Memory B cell (primary cell): ENCODE measurements at places on chromosomes 7 and 10.

- DNase-seq: no peak
Observed at GRCh38 chr7:64992971-64993370, 2.1 kb upstream of the ZNF117 start.

- no peak for DNase-seq
Observed at GRCh38 chr10:114541081-114541796, 116.8 kb downstream of the ABLIM1 start.

GRCh38 chr7:74275401-74275881 lies 13.8 kb upstream of the CLIP2 start:
- DNase-seq: no peak

DNA sequence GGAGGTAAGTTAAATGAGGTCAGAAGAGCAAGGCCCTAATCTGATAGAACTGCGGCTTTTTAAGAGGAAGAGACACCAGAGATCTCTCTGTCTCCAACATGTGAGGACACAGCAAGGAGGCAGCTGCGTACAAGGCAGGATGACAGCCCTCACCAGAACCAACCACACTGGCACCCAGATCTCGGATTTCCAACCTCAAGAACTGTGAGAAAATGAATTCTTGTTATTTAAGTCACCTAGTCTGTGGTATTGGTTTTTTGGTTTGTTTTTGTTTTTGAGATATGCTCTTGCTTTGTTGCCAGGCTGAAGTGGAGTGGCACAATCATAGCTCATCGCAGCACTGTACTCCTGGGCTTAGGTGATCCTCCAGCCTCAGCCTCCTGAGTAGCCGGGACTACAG lies 127.2 kb downstream of the DLG5 start:
- no peak for DNase-seq

- no peak for DNase-seq
Observed at GRCh38 chr10:87927091-87927490, 63.7 kb downstream of the PTEN start.

- DNase-seq: no peak
Observed at GRCh38 chr7:14377646-14378266, 388.3 kb upstream of the ETV1 start.

GRCh38 chr10:5943536-5943935 lies 33.8 kb downstream of the IL15RA start:
- DNase-seq: no peak

DNA sequence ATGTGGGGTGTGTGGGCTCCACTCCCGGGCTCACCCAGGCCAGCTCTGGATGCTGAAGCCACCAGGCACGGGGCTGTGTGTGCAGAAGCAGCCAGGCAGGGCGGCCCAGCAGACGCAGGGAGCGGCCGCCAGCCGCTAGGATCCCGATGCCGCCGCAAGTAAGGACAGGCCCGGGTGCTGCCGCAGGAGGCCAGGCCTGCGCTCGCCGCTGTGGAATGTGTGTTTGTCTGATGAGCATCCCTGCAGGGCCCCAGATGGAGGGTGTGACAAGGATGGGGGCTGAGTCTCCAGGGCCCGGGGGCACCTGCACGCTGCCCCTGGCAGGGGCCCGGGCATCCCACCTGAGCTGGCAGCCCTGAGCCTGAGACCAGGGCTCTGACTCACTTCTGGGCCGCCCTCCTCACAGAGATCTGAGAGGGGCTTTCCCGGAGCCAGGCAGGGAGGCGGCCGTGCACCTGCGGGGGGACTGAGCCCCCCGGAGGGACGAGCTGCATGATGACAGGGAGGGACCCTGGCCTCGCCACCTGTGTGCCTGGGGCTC lies 101.5 kb downstream of the FOXL3 start:
- no peak for DNase-seq

DNA sequence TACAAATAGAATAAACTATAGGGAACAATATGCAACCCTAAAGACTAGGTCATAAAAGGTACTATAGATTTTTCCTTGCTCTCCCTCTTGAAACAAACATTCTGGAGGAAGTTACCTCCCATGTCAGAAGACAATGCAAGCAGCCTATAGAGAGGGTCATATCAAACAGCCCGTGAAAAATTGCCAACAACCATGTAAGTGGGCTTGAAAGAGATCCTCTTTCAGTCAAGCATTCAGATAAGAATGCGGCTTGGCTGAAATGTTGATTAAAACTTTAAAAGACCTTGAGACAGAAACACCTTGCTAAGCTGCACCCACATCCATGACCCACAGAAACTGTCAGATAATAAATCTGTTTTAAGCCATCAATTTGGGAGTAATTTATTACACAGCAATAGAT lies 526.6 kb upstream of the GHITM start:
- DNase-seq: no peak

DNA sequence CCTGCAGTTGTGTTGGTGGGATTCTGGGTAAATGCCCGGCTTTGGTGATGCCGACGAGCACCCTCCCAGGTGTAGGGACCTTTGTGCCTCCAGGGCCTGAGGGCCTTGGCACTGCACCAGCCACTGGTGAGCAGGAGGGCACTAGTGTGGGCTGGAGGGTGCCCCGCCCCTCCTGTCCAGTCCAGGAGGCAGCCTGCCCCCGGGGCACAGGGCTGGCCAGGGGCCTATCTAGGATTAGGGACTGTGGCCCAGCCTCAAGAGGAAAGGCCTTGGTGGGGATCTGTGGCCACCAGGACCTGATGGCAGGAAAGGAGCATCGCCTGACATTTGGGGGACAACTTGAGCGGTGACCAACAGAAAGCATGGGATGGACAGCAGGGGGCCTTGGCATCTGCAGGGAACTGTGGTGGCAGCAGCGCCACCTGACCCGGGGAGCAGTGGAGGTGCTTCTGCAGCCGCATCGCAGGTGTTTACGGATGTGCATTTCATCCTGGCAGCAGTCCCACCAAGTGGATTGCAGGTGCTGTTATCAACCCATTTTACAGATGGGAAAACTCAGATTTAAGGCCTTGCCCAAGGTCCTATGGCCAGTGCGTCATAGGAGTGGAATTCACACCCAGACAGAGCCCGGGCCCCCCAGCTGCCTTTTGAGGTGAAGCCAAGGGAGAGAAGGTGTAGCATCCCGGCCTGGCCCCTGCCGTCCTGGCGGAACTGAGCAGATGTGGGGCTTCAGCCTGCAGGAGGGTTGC lies 11.1 kb downstream of the ZNF316 start:
- no peak for DNase-seq

DNA sequence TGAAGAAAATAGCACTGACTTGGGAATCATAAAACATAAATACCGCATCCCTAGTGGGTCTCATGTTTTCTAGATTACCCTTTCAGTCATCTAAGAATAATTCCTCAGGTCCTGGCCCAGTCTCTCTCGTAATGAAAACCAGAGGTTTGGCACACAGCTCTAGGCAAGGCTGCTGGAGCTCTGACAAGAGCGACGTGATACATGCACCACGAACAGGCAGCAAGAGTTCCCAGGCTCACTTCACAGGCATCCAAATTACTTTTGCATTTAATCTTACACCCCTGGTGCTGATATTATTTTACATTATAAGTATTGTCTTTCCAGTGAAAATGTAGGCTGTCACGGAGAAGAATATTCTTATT lies 105.2 kb downstream of the THSD7A start:
- no peak for DNase-seq

GRCh38 chr7:75536940-75537538 lies 44.9 kb downstream of the SPDYE5 start:
- DNase-seq: no peak
